ENCODE measurements at places on chromosomes 5 and 9.

- DNase-seq = peak; percentile 32
These were observed 10.4 kb upstream of the PDCD1LG2 start for GRCh38 chr9:5499889-5500398.

- DNase-seq = no peak
These were observed 271.5 kb upstream of the PANK3 start for GRCh38 chr5:168850683-168851082.

DNA sequence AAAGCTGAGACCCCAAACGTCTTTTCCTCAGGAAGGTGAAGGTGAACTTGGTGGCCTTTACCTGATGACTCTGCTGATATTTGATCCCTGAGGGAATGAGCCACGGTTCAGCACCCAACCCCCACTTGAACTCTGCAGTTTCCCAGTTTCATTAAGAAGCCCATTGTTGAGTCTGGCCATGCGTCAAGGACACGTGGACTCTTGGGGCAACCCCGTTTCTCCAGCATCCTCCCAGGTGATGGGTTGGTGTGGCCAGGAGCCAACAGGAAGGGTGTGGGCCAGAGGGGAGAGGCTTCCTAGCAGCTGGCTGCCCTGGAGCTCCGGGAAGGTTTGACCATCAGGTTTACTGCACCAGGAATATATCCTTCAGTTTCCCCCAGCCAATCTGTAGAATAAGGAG lies 59.5 kb upstream of the GNE start:
- peak; percentile 91 for DNase-seq

GRCh38 chr5:144281784-144282183 lies 111.1 kb downstream of the KCTD16 start:
- DNase-seq = no peak

DNA sequence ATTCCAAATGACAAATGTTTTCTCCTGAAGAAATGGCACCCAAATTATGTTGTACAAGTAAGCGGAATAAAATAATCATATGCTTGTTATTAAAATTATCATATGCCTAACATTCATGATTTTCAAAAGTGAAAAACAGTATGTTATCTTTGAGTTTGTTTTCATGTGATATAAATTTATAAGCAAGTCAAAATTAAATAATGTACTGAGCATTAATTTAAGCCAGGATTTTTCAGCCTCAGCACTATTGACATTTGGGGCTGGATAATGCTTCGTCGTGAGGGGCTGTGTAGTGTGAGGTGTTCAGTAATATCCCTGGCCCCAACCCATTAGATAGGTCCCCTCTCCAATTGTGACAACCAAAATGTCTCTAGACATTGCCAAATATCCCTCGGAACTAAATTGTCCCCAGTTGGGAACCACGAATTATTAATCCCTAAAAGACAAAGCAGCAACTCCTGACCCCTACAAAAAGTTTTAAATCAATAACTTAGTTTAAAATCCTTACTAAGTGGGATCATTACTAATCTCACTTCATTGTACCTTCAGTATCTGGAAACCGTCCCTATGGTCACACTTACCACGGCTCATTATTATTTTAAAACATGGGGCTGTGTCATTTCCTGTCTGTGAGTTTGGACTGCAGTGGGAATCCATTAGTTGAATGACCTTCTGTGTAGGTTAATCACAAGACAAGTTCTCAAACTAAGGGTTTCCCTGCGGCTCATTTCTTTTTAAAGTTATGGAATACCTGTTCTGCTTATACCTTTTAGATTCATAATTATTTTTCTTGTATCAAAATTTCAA lies 1.3 kb upstream of the NNT start:
- DNase-seq = no peak
